ENCODE measurements at places on chromosomes 16 and 17.

- DNase-seq: no peak
Measured at GRCh38 chr16:47829850-47830600, 325.8 kb downstream of the ABCC12 start.

GRCh38 chr17:49784636-49785035 is 3.8 kb upstream of the KAT7 start:
- no peak for DNase-seq

GRCh38 chr17:57441270-57441600 is 184.9 kb downstream of the MSI2 start:
- DNase-seq: no peak

DNA sequence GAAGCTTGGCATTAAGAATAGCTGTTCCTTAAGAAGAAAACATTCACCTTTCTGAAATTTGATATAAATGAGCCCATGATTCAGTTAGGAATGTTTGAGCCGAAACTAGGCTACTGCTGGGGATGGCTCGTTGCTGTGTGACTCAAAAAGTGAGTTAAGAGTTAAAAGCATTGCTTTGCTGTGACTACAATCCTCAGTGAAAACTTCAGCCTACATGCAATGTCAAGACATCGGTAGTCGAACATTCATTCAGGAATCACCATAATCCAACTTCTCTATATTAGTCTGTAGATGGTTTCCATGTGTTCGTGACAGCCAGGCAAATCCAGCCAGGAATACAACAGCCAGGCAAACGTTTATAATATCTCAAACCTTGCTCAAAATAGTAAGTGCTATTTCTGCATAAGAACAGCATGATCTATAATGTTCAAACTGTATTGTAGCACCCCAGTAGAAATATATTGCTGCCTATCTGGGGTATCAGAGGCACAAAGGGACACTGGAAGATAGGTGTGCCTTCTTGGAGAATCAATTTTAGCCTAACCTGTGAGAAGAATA is 1225.1 kb downstream of the CDH8 start:
- DNase-seq: no peak

DNA sequence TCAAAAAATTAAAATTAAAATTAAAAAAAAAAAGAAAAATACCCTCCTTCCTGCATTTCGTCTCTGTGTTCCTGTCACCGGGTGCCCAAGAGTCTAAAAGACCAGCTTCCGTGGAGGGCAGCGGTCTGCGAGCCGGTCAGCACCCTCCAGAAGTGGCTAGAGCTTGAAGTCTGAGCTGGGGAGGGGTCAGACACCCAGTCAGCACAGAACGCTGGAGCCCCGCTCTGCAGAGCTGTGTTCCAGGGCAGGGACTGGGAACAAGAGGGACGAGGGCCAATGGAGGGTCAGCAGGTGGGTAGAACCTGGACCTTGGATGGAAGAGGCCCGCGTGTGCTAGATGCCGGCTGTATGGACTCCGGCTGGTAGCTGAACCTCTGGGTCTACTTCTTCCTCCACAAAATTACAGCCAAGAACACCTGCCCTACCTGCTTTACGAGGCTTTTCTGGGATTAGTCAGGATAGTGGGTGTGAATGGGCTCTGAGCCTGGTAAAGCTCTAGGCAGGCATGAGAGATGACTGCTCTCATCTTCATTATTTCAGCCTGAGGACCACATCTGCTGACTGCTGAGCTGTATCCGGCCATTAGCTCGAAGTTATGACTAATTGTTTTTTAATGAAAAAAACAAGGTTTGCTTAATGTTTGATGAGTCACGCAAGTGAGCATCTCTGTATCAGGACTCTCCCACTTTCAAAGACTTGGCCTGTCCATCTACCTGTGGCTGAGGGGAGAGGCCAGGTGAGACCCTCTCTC is 5.9 kb downstream of the TRPV1 start:
- DNase-seq: no peak

- DNase-seq: peak; percentile 82
Measured at GRCh38 chr17:82737967-82738877, 2.8 kb downstream of the FN3K start.

DNA sequence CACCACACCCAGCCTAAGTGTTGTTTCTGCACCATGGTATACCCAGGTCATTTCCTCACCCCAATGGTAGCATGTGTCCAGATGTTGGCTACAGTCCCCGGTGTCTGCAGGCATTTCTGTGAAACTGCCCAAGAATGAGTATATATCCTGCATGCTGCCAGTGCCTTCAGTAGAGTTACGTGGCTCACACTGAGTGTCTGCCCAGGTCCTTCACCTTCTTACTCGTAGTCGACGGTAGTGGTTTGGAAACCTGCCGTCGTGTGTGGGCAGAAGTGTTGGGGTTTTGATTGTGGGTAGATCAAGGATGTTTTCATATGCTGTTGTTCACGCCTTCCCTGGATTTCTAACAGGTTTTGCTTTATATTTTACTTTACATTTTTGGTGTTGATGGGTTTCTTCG is 16.8 kb downstream of the TCF25 start:
- DNase-seq: no peak

GRCh38 chr16:79282806-79283205 is 317.7 kb downstream of the MAF start:
- DNase-seq: no peak

DNA sequence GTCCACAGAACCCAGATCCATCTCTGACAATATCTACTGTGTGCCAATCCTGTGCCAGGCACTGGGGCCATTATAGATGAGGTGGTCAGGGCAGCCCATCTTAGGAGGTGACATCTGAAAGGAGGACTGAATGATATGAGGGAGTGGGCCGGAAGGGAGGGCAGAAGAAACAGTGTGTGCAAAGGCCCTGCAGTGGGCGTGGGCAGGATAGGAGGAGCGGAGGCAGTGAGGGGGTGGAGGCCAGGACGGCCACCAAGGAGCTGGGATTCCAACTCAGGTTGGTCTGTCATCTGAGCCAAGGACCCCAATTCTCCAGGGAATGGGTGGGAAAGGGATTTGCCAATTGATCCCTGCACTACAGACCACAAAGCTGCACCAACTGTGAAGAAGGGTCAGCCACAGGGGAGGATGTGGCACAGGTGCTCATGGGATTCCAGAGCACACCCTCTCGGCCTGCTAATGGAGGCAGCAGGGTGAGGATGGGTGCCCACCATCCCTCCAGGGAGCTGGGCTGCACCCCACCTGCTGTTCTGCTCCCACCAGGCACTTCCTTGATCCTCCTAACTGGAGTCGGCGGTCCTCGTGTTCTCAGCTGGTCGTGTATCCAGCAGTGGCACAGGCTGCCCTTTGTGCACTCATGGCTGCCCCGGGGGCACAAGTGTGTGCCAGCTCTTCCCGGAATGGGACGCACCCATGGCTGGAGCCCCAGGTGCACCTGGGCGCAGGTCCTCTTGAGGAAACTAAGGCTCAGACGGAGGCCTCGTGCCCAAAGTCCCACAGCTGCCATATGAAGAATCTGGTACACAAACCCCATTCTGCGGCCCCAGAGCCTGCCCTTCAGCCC is 9.6 kb downstream of the SREBF1 start:
- DNase-seq: no peak

GRCh38 chr16:1762879-1763520 is 8.3 kb downstream of the NME3 start:
- DNase-seq: no peak

DNA sequence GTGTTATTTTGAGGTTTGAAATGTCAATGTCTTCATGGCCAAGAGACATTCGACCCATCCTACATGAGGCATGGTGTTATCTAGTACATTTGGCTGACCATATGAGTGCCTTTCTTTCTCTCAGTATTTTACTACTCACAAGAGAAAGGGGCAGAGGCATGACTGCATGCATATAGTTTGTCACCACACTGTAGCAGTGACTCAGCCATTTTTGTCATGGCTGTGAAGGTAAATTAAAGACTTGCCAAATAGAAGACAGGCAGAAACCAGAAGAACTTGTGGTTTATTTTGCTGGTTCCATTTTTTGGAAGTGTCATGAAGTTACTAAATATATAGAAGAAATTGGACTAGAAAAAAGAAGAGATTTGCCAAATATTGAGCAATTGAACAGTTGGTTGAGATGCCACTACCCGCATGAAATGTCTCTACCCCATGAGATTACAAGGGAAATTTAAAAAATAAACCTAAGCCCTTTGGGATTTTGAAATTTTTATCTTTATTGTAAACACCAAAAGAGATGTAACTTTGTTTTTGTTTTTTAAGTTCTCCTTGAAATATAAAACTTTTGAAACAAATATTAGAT is 170.3 kb downstream of the CHD9 start:
- DNase-seq: no peak

DNA sequence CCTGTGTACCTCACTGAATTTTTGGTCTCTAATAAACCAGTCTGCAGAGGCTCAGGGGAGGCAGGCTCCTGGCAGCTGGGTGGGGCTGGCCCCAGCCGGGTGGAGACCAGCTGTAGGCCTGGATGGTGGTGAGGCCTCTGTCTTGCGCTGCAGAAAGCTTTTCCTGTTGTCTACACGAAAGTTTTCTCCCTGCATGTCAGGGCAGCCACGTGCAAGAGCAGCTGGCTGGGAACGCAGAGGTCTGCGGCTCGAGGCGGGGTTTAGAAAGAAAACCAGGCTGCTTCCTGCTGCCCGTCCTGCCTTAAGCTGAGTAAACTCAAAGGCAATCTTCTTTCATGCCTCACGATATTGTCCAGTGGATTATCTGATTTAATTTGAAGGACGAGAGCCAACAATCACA is 2.4 kb downstream of the SERPINF1 start:
- peak; percentile 91 for DNase-seq

DNA sequence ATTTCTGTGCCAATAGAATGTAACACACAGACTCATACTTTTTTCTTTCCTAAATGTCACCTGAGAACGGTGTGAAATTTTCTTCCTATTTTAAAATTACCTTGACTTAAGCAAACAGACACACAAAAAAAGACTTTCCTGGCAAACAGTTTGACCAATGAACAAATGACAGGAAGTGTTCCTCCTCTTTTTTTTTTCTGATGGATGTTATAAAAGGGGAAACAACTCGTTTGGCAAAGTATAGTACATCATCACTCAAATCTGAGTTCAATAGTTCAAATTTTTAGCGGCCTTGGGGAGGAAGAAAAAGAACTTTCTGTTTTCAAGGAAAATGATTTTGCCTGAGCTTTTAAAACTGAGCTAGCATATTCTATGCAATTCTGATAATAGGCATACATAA is 19.8 kb downstream of the HS3ST3A1 start:
- no peak for DNase-seq

DNA sequence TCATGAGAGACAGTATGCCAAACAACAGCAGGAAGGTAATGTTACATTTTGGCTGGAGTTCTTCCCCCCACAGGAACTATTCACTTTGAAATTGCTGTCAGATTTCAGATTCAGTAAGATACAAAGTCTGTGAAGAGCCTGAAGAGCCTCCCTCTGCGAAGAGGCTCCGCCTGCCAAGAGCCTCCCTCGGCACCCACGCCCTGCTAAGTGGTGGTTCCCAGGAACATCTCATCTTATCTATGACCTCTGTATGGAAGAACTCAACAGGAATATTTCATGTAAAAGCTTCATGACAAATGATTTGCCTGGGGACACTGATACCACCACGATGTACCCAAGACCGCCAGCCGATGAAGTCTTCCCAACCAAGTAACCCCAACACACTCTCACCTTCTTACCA is 3.2 kb downstream of the ZC3H7A start:
- DNase-seq: no peak

DNA sequence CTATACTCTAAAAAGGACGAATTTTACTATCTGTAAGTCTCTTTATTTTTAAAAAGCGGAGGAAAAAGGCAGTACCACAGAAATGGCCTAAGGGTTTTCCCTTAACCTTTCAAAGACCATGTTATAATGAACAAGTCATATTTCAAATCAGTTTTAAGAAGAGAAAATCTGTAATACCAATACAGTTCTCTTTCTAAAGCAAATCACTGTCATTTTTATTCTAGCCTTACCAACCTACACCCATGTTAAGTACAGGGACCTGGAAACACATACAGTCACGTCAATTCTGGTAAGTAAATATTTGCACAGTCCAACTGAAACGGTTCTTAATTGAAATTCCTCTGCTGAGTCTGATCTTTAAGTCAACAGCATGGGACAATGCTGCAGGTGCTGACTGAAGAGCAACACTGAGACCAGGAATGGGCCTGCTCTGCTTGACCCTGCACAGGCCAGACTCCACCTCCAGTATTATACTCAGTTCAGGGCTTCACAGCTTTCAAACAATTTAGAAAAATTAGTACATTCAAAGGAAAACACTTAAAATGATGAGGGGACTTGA is 20.2 kb downstream of the MBTPS1 start:
- no peak for DNase-seq

DNA sequence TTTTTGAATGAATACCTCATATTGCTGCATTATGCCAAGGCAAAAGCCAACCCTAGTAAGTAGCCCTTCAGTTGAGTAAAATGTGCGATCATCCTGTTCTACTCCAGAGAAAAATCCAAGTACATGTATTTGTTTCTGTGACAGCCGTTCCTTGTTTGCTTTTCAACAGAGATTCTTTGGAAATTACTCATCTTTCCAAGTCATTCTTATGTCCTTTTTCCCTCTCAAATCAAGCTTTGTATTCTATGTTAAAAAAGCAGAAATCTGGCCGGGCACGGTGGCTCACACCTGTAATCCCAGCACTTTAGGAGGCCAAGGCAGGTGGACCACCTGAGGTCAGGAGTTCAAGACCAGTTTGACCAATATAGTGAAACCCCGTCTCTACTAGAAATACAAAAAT is 112.9 kb upstream of the HAS3 start:
- DNase-seq: no peak

DNA sequence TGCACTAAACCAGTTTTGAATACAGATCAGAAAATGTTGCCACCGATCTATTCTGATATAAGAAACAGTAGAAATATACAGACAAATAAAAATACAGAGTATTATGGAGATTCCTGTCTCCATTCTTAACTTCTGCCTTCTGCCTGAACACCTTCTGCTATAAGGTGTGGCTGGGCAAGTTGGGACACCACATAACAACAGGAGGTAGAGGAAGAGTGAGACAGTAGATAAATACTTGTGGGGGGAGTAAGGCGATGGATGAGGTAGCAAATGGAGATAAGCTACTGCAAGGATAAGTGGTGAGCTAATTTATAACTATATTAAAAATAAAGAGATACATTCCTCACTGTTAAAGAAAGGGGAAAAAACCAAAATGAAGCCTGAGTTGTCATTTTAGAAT is 143.7 kb downstream of the CDH8 start:
- DNase-seq: no peak
